Right cardiac atrium (tissue), 5 donors: ENCODE measurements at places on chromosomes 16 and 17.

DNA sequence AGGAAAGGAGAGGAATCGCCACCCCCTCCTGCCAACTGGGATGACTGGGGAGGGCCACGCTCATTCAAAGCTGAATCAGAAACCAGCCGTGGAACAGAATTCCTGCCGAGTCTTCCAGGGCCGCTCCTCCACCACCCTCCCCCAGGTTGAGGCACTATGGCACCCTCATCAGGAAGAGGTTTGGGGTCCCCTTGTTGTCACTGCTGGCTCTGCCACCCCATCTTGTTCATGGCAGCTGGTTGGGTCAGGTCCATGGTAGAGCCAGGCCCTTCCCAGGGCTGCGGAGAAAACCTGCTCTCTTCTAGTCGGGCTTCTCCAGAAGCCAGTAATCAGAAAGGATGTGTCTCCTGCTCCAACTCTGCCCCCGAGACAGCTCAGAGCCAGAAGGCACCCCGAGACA, 41.8 kb downstream of the KCNJ12 start:
- DNase-seq: no peak

DNA sequence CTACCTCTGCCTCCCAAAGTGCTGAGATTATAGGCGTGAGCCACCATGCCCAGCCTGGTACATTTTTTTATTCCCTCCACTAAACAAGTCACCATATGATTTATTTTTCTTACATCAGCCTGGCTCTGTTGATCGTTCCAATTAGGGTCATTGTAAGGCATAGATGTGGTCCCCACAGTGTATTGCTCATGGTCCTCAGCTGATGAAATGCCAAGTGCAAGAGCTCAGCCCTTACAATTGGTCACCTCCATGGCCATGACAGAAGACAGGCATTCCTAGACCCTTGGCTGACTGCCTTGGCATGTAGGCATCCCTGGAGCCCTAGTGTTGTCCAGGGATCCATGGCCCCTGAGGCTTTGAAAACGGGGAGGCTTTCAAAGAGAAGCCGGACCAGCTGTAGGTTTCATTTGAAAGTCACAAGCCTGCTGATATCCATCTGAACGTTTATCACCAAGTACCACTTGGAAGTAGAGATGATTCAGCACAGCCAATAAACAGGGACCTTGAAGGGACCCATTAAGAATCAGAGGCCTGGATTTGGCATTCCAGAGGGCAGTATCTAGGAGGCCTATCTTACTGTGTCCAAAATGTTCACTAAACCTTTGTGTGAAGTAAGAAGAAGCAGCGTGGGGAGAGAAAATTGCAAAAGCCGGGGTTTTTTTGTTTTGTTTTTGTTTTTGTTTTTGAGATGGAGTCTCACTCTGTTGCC, 20.6 kb upstream of the PRKCA start:
- DNase-seq: no peak

- DNase-seq: no peak
Observed at GRCh38 chr17:4609761-4610160, 25.4 kb downstream of the SMTNL2 start.

- no peak for DNase-seq
Observed at GRCh38 chr16:3541527-3542155, 35.6 kb downstream of the NLRC3 start.

- DNase-seq: no peak
Observed at GRCh38 chr16:8489580-8489979, 100.7 kb downstream of the TMEM114 start.

DNA sequence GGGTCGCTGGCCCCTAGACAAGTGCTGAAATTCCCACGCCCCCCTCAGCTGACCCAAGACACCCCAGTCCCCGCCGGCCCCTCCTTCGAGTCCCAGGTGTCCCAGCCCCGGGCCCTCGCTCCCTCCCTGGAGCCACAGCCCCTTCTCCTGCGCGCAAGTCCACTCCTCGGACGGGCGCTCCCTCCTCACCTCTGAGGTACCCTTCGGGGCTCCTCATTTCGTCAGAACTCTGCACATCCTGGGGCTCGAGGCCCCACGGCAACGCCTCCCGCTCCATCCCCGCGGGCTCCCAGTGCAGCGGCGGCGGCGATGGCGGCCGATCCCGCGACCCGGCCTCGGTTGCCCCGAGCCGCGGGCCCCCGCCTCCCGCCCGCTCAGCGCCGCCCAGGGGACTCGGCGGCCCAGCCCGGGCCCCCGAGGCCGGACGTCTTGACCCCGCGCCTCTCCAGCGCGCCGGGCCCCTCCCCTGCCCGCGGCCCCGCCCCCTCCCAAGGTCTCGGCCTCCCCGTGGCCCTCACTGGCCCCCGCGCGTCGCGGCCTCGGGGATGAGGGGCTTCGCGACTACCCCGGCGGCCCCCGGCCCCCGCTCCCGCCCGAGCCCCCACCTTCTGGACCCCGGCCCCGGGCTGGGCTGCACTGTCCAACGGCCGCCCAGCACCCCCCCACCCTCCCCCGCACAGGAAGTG, at the start of gene ZNF768:
Gene ZNF768, minus strand, starts transcription at position 430 of the 686 bp plus-strand sequence. Its CDS starts 153 bp downstream, at position 277.
- DNase-seq: peak; percentile 50

DNA sequence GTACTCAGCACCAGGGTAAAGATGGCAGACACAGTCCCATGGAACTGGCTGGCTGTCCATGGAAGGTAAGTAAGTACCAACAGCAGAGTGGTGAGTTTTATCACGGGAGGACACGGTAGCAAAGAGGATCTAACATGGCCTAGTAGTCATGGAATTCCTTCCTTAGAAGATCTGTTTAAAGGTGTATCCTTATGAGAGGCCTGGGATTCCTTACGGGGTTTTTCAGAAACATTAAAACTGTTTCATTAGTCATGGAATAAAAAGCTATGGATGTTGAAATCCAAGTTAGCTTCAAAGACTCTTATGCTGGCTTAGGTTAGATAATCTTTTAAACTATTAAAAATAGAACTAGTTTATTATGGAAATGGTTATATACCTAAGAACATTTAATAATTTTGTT, 7.4 kb downstream of the FTO start:
- DNase-seq: no peak

DNA sequence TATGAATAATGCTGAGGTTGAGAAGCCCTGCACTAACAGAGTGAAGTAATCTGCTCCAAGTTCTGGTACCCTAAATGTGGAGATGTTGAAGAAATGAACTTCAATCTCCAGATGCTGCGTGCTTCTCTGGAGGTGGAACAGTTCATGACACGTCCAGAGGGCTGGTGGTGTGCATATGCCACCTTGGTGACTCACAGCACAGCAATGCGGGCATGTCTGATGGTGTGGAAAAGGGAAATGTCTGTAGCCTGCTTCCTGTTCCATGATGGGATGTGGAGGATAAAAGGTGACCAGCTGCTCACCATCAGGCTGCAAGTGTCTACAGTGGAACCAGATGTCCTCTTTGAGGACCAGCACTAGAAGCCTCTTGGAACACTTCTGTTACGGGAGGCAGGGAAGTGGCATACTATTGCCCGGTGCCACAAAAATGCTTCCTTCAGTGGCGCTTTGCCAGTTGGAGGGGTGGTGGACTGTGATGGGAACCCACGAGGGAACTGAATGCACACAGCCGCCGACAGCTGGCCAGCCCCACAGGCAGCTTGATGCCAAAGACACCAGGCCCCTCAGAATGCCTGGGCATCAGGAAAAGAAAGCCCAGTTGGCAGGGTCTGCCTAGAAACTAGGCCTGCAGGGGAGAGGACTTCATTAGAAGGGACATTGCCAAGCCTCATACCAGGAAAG, 19.9 kb downstream of the SNX11 start:
- DNase-seq: no peak

DNA sequence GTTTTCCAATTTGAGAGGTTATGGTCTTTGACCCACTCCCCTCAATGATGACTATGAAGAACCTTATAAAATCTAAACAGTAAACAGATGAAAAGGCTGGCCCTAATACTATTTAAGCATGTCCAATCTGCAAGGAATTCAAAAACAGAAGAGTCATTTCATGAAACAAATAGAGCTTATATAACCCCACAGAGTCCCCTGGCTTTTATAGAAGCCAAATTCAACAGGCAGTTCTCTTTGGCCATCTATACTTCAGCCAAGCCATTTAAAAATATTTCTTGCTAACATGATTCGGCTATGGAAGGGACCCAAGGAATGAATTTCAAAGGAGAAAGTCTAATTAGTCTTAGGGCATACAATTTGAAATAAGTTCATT, 43.4 kb downstream of the SPOP start:
- DNase-seq: no peak

DNA sequence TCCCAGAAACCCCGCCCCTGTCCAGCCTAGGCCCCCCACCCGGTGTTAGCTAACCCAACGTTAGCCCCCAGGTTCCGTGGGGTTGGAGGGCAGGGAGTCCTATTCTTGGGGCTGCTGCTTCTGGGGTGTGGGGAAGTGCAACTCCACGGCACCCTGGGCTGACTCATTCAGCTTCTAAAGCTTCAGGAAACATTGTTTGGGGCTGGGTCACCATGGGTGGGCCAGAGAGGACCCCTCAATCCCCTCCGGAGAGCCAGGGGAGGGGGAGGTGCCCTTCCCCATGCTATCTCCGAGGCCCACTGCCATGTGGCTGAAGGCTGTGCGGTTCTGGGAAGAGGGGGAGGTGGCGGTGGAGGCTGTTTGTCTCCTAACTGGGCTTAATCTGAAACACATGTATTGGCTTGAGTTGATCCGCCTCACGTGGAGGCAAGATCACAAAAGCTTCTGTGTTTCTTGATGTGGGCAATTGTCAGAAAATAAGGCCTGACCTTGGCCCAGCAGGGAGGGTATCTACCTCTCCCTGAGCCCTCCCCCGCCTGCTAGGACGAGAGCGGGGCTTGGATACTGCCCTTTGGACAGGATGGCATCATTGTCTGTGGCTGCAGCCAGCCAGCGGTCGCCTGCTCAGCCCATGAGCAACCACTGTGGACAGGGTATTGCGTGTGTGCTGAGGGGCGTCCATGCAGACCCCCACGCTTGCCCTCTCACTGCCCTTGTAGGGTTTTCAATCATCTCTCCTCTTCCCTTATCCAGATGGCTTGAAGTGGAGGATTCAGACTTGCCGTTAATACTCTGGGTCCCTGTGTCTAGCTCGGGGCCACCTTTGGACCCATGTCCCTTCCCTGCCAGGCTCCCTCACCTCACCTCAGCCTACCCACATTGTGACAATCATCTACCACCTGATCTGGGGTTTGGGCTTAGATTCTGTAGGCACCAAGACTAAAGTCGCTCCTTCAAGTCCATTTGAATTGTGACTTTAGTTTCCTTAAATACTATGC, 1.3 kb downstream of the SERPINF1 start:
- peak; percentile 64 for DNase-seq

DNA sequence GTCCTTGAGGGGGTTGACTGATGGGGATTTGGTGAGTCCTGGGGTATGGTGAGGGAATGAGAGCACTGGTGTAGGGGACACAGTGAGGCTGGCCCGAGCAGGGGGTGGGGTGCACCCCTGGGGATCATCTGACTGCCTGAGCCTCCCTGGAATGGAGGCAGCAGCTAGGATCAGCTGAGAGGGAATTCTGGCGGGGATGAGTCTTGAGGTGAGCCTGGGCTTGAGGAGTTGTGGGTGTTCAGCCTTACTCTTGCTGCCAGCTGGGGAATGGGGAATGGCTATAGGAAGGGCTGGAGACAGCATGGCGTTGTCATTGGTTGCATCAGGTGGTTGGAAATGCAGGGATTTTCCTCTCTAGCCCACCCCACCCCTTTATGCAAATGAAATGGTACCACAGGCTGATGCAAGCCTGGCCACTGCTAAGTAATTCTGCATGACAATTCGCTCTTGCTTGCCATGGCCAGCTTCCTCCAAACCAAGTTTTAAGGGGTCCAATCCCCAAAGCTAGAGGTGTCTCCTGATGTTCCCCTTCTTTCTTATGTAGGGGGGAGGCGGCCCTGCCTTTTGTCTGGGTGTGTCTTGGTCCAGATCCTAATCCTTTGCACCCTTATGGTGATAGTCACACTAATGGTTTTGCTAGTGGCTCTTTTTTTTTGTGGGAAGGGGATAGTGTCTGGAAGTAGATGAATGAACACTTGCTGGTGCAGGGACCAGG, 7.5 kb downstream of the NFE2L1 start:
- DNase-seq: no peak

GRCh38 chr17:14845591-14846281, 419.4 kb downstream of the PMP22 start:
- no peak for DNase-seq

DNA sequence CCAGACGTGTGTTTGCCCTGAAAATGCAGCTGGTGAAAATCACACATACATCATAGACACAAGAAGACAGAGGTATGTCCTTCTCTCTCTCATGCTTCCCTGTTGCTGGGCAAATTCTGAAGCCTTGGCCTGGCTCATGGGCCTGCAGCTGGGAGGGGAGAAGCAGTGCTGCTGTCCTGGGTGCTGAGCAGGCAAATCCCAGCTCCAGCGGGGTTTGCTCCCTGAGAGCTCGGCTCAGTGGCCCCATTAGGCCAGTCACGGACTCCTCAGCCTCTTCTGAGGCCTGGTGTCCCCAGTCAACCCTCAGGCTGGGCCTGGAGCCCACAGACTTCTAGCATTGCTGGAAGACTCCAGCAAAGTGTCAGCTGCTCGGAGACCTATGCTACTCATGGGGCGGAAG, 11.7 kb downstream of the RHBDL3 start:
- DNase-seq: no peak

GRCh38 chr17:65495122-65496055, 66.1 kb downstream of the AXIN2 start:
- no peak for DNase-seq

- DNase-seq: no peak
Observed at GRCh38 chr16:31505483-31505882, 2.7 kb downstream of the RUSF1 start.

DNA sequence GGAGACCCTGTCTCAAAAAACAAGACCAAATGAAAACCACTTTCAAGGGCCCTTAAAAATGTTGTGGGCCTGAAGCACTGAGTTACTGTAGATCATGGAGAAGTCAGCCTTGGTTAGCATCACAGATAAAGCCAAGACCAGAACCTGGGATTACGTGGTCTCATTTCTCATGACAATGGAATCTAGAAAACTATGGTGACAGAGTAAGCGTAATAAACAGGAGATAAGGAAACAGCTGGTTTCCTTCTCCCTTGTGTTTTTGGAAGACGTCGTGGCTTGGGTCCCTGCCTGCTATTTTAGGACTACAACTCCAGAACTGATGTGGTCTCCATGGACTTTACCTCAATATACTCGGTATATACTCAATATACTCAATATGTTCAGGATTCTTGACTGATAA, 180.7 kb upstream of the ZFHX3 start:
- peak; percentile 27 for DNase-seq

- no peak for DNase-seq
Observed at GRCh38 chr16:2960183-2961010, 3.7 kb upstream of the KREMEN2 start.

- DNase-seq: no peak
Observed at GRCh38 chr16:50490828-50491227, 57.4 kb upstream of the NKD1 start.

- DNase-seq: peak; percentile 79
Observed at GRCh38 chr17:29179232-29180033, 765 bp downstream of the MYO18A start.

DNA sequence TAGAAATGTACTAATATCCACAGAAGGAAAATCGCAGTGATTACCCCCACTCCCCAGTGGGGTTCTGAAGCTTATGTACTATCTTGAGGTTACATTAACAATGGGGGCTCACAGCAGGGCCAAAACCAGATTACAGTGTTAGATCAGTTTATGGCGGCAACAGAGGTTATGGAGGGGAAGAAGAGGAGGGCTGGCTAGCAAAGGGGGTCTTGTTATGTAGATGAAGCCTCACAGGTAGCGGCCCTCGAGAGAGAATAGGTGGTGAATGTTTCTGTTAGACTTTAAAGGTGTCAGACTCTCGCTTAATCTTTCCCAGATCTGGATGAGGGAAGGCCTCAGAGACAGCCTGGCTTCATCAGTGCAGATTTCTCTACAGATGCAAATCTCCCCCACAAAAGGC, 22.2 kb downstream of the RNF112 start:
- no peak for DNase-seq
